ENCODE measurements at places on chromosomes 7 and 10.

GRCh38 chr7:2006231-2006771 lies 226.4 kb downstream of the MAD1L1 start:
- no peak for DNase-seq

DNA sequence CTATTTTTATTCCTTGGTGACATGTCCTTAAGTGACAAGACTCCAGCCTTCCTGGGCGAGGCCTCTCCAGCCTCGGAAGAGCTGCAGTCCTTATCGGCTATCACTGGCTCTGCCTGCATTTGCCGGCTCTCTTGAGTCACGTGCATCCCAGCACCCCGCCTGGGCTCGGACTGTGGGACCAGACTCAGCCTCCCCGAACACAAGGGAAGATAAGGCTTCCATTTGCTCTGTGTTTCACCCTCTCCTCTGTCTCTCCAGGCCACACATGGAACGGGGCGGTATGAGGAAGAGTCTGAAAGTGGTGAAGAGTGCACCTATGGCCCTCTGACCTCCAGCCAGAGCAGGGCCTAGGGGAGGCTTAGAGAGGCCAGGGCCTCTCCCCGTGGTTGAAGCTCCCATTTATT lies 4.7 kb downstream of the GDF2 start:
- DNase-seq = no peak

GRCh38 chr10:68594405-68594804 lies 34.3 kb downstream of the TET1 start:
- no peak for DNase-seq

- no peak for DNase-seq
Observed at GRCh38 chr7:120054376-120055100, 218.4 kb upstream of the KCND2 start.

DNA sequence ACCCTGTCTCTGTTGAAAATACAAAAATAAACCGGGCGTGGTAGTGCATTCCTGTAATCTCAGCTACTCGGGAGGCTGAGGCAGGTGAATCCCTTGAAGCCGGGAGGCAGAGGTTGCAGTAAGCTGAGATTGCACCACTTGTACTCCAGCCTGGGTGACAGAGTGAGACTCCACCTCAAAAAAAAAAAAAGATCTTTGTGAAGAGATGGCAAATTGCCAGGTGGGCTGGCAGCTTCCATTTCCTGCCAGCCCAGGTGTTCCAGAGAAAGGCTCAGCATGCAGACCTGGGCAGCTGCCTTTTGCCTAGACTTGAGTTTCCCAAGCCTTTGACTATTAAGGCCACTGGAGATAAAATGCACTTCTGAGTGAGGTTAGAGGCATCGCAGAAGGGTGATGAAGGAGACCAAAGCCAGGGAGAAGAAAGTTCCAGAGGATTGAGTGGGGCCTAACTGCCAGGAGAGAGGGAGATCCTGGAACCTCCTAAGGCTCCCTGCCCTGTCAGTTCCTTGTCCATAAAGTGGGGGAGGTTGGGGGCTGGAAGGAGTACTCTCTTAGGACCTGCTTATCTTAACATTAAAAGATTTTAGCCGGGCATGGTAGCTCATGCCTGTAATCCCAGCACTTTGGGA lies 10.0 kb upstream of the DDIT4 start:
- no peak for DNase-seq

- DNase-seq = no peak
Observed at GRCh38 chr7:54615537-54615936, 73.4 kb downstream of the VSTM2A start.

- DNase-seq = no peak
Observed at GRCh38 chr7:121126801-121127534, 138.5 kb downstream of the CPED1 start.

GRCh38 chr10:127182161-127182560 lies 14.2 kb downstream of the INSYN2A start:
- no peak for DNase-seq

DNA sequence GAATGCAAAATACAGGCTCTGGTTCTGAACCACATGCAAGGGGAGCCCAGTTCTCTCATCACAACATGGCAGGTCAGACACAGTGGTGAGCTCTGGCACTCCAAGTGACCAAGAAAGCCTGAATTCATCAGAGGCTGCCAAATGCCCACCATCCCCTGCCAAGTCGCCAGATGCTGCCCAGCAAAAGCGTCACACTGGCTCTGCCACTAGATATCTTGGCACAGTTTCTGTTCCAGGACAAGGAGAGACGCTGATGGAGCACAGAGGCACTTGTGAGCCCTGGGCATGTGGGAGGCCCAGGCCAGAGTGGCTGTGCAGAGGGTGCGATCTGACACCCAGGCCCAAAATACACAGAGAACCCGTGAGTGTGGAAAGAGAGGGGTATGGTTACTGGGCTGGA lies 57.8 kb downstream of the GAD2 start:
- no peak for DNase-seq

GRCh38 chr7:106864298-106865081 lies 592 bp upstream of the PIK3CG start:
- DNase-seq = no peak

DNA sequence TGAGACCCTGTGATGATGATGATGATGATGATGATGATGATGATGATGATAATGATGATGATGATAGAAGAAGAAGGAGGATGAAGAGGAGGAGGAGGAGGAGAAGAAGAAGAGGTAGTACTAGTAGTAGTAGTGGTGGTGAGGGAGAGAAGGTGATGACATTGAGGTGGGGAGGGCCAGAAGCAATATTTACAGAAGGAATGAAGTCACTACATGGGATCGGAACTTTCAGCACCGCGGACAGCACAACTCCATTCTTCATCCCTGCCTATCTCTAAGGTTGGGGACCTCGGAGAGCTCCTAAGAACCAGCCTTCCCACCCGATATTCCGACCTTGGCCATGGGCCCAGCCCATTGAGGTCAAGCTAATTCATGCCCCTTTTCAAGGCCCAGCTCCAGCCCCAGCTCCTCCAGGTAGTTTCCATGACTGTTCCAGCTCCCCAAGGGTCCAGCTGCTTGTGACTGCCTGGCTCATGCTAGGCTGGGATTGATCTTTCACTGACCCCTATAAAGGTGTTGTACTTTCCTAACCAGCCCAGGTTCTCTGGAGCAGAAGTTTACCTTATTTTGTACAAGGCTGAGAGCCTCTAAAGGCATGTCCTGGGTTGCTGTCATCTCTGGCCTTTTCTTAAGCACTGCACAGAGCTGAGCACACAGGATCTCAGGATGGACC lies 10.3 kb downstream of the CRHR2 start:
- peak; percentile 39 for DNase-seq

- DNase-seq = no peak
Observed at GRCh38 chr10:58755677-58756076, 243.0 kb downstream of the BICC1 start.

DNA sequence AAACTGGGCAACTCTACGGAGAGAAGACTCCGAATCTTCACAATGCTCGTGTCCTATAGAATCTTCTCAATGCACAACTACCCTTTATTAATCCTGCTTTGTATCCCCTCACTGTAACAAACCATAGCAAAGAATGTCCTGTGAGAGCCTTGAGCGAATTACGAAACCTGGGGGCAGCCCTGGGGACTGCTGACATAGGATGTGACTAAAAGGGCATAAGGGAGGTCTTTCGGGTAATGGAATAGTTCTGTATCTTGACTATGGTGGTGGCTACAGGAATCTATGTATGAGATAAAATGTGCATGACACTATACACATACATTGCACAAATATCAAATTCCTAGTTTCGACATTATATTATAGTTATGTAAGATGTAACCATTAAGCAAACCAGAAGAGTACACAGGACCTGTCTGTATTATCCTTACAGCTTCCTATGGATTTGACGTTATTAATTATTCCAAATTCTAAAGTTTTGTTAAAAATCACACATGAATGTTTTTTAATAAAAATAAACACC lies 162.5 kb upstream of the KCTD7 start:
- no peak for DNase-seq

GRCh38 chr7:11540271-11540761 lies 291.7 kb downstream of the THSD7A start:
- peak; percentile 38 for DNase-seq

- peak; percentile 80 for DNase-seq
Observed at GRCh38 chr10:15084502-15084922, 4.1 kb downstream of the ACBD7 start.

DNA sequence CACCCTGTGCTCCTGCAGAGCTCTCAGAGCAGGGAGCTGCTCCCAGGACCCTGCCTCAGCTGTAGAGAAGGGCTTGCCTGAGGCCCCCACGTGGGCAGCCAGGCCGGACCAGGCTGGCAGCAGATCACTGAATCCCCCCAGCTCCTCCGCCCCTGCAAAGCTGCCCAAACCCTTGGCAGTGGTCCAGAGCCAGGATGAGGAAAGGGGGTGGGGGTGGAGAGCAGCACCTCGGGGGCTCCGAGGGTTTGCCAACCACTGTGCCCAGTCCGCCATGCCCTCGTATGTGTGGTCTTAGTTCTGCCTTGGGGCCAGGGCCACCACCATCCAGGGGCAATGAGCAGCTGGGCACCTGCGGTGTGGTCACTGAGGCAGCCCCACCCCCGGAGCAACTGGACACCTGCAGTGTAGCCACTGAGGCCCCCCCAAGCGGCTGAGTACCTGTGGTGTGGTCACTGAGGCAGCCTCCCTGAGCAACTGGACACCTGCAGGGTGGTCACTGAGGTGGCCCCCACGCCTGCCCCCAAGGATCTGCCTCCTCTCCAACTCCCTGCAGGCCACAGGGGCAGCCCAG lies 90.8 kb downstream of the TCERG1L start:
- DNase-seq = no peak

DNA sequence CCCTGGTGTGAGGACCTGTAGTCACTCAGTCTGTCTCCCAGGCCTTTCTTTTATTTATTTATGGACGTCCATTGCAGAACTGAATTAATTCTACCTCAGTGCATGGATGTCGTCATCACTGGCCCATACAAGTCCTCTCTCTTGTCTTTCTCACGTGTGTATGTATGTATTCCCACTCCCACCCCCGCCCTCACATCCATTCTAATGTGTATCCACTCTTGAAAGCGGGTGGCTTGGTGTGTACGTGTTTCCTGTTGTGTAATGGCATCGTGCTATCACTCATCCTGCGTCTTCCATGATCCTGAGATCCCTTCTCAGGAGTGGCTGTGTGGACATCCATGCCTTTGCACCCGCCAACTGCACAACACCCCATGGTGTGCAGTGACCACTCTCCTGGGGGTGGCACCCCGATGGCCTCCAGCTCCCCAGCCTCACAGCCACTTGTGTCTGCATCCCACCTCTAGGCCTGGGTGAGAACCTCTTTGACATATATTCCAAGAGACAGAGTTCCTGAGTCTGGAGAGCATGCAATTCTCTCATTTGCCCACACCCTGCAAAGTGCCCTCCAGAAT lies 3.0 kb upstream of the AOC1 start:
- DNase-seq = no peak

GRCh38 chr7:14834883-14835282 lies 67.7 kb downstream of the DGKB start:
- no peak for DNase-seq

DNA sequence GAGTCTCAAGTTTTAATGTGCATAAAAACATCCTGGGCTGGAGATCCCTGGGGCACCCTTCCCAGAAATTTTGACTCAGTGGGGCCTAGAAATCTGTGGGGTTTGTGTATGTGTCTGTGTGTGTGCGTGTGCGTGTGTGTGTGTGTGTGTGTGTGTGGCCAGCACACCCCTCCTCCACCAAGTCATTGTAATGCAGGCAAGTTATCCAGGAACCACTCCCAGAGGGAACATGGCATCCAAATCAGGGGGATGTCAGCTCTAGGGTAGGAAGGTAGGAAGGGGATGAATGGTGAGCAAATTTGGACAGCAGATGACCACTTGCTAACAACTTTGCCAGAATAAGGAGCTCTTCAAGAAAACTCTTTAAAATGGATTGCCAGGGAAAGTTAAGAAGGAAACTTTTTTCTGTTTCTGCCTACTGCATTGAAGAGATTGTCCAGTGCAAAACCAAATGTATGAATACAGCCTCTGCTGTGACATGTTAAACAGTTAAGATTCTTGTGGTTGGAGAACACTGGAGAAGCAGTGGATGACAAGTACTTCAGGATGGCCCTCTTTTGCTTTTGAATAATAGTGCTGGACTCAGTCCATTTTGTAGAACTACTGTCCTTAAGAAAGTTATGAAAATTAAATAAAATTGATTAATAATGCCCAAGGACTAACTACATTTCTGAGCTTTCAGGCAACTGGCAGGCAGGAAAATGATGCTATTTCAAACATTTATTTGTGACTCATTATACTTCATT lies 12.3 kb downstream of the STAMBPL1 start:
- DNase-seq = no peak

DNA sequence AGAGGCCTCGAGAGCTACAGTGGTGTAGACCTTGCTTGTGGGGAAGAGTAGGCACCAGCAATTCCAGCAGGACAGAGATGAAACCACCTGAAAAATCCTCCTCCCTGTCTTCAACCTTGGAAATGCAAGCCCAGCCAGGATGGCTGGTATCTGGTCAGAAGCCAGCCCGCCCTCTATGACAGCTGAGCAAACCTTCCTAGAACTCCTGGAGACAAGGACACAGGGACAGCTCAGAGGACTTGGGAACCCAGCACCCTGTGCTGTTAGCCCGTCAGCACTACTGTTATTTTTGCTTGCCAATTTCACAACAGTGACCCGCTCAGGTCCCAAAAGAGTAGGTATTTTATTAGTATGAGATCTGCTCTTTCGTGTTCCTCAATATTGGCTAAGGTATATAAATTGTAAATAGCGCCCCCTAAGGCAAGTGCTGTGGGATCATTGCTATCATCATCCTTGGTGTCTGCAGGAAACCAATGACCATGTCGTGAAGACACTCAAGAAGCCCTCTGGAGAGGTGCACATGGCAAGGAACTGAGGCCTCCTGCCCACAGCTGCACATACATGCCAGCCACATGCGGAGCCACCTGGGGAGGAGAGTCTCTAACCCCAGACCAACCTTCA lies 156.5 kb upstream of the CHST15 start:
- no peak for DNase-seq

DNA sequence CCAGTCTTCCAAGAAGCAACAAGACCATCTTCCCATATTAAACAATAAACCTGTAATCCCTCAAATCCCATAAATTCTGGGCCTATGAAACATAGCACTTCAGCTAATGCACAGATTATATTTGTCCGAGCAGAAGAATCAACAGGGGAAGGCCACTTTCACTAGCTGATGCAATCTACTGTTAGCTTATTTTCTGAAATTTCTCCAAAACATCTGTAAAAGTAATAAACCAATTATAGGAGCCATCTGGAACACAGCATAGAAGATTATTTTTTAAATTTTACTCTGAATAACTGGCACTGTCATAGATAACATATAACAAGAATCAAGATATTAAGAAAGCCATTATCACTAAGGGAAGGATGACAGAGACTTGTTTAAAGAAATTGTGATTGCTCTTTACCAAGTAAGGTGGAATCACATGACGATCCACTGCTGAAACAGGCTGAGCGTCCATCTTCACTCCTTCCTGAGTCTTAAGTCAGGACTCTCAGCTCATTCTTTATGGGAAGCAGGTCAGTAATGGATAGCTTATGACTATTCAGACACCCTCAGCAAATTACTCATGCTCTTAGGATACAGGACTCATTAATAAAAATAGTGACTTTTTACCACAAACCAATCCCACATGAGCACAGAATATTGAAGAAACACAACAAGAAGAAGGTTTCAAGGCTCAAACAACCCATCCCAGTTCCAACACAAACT lies 719.5 kb downstream of the XPNPEP1 start:
- DNase-seq = no peak

Measured in right lung (tissue), 10 donors.